ENCODE measurements at places on chromosomes 11 and 22. TPM values are rescaled to one million over a fixed set of nuclear protein-coding genes. Genes with fewer than 3 reads are reported as not detected.
A peak's percentile ranks its signal among the peaks of the same experiment; 100 is the strongest.

GRCh38 chr11:8032122-8032521 is 45.0 kb downstream of the EIF3F start:
- DNase-seq, result no peak

The ARSA gene
- 53.0 TPM for total RNA-seq

The GRAMD4 gene
- total RNA-seq, result 58.2 TPM

The NRGN gene
- 17.9 TPM for total RNA-seq

The KCNJ1 gene
- 175 TPM for total RNA-seq

DNA sequence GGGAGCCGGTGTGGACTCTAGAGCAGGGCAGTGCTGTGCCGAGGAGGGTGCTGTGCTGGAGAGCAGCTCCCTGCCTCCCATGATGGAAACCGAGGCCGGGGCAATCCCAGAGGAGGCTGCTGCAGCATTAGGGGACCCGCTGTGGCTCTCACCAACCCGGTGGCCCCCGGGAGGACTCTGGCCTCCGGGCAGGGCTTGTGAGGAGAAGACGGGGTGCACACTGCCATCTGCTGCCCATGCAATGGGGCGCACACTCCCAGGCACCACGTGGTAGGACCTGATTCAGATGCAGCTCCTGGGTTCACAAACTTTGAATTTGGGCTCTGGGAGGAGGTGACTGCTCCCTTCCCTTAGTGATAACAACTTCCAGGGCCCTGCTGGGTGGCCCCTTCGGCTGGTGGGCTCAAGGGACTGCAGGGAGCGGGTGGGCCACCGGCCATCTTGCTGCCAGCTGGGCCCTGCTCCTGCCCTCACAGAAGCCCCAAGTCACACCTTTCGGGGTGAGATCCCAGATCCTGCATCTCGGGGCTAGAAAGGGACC is 93.8 kb upstream of the FGF3 start:
- DNase-seq, result no peak

The GUCY1A2 gene
- total RNA-seq, result 16.1 TPM

DNA sequence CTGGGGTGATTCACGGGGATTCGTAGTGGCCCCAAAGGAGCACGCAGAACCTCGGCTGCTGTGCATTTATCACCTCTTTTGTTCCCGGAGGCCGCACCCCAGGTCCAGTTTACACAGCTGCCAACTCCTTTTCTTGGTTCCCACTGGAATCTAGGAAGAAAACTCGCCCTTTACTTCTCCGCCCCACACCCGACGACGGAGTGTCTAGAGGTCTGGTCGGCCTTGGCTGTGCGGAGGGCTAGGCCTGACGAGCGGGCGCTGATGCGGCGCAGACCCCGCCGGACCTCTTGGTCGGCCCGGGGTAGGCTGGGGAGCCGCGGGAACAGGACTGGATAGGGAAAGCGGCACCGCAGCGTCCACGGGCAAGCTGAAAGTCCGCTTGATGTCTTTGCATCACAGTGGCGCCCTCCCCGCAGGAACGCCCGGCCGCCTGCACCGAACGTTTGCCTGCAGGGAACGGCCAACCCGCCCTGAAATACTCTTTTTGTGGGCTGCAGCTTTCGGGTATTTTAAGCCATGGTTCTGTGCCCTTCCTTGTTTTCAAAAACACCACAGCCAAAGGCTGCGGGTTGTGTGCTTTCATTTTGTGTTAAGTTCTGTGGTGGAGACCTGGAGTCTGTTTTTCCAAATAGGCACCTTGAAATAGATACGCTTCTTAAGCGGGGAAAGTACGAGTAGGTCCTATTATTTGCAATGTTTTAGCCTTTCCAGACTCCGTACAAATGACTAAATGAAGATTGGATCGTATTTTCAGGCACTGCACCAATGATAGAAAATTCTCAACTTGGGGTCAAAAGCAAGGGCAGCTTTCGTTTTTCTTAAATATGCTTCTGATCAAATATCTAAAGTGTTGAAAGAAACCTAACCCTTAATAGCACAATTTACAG is 829 bp upstream of the ZBED5 start:
- peak; percentile 78 for DNase-seq

DNA sequence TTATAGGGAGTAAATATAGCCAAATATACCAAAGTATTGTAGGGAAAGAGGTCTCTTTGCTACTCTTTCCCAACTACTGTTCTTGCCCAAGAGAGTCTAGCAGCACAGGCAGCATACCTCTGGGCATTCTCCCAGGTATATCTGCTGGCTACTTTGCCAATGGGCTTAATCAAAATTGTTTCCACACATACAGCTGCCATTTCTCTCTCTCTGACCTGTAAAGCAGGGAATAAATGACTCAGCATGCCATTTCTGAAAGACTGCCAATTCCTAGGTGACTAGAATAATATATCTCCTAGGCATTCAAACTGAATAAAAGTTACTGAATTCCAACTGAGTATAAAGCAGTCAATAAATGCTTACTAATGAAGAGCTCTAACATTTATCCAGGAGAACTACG is 44.6 kb downstream of the RDX start:
- DNase-seq, result no peak

GRCh38 chr11:90434858-90435257 is 212.0 kb upstream of the CHORDC1 start:
- peak; percentile 13 for DNase-seq

The CCDC116 gene
- 0.22 TPM for total RNA-seq

DNA sequence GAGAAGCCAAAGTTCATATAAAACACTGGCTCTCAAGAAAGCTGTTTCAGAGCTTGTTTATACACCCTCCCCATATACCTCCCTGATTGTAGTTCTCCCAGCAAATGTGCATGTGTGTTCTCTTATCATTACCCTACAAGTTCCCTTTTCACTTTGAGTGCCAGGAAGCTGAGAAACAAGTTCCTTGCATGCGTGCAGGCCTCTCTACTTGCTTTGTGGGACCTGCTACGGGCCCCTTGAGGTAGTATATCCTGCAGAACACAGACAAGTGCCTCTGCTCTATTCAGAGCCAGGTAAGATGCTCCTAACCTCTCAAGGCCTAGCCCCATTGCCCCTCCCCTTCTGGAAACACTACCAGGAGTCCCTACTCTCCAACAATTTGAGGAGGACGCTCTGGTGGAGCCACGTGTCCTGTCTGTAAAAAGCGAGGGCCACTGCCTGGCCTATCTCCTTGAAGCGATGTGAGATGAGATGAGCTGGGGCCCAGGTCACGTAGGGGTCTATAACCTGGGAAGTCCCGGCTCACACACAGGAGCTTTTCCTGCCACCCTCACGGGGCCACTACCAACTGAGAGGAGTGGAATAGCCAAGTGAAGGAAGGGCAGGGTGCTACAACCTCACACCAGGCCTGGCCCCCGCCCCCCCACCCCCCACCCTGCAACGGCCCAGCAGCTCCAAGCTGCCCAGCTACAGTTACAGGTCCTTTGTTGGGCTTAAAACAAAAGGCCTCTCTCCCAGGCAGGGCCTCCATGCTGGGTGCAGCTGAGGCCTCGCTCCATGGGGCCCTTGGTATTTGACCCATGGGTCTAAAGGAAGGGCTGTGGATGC is 2.6 kb upstream of the ATP5MGL start:
- no peak for DNase-seq

DNA sequence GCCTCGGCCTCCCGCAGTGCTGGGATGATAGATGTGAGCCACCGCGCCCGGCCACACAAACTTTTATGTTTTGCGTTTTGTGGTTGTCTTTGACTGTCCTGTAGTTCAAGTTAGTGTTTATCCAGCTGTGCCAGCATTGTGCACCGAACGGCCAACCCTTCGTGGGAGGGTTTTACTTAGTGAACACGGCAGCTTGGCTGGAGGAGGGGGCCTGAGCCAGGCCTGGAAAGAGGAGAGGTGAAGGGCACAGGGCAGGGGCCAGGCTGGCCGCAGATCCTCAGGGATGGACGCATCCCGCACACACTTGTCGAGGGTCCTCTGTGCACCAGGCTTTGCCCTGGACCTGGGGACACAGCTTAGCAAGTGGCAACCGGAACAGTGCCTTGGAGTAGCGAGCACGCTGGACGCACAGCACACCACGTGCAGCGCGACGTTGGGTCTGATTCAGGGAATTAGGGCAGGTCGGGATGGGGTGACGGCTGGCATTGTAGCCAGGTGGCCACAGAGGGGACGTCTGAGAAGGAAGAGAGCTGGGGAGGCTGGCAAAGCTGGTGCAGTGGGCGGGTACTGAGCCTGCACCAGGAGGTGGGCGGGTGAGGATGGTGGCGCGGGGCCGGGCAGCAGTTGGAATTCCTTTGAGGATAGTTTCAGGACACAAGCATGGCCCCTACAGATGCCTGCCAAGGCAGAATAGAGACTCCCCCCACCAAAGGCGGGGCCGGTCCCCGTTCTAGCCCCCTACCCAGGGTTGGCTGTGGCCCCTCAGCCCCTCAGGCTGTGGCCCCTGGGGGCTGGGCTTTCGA is 13.4 kb downstream of the EPS8L2 start:
- no peak for DNase-seq

- DNase-seq, result no peak
These were observed 75.2 kb downstream of the EIF3M start for GRCh38 chr11:32658639-32659406.

DNA sequence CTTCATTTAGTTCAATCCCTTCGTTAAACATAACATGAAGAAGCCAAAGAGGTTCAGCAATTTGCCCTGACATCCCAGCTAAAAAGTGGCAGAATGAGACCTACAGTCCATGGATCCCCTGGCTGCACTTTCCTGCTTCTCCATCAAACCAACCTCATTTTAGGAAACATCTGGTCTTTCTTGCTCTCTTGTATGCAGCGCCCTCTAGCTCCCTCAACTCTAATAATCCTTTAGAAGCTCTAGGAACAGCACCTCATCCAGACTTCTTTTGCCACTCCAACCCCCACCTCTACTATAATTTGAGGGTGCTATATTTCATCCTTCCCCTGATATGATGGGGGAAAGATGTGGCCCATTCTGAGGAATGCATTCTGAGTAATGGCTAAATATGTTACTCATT is 7.4 kb downstream of the CNTF start:
- DNase-seq, result no peak

The MS4A6A gene
- 145 TPM for total RNA-seq

DNA sequence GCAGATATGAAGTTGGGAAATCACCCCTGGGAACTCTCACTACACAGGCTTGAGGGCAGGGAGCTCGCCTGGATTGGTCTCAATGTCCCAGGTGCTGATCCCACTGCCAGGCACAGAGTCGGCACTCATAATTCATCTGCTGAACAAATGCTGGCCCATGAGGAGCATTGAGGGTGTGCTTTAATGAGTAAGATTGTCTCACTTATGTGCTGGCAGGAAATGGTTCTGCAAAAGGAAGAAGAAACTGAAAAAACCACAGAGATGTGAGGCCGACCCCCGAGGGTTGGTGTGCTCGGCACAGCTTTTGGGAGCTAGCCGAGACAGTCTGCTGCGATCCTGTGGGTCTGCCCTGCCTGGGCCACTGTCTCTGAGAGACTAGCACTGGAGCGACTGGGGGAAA is 9.4 kb downstream of the PLAAT2 start:
- no peak for DNase-seq

The HTR3A gene
- total RNA-seq, result 1.1 TPM

- no peak for DNase-seq
These were observed 24.6 kb upstream of the LMO1 start for GRCh38 chr11:8288166-8288772.

DNA sequence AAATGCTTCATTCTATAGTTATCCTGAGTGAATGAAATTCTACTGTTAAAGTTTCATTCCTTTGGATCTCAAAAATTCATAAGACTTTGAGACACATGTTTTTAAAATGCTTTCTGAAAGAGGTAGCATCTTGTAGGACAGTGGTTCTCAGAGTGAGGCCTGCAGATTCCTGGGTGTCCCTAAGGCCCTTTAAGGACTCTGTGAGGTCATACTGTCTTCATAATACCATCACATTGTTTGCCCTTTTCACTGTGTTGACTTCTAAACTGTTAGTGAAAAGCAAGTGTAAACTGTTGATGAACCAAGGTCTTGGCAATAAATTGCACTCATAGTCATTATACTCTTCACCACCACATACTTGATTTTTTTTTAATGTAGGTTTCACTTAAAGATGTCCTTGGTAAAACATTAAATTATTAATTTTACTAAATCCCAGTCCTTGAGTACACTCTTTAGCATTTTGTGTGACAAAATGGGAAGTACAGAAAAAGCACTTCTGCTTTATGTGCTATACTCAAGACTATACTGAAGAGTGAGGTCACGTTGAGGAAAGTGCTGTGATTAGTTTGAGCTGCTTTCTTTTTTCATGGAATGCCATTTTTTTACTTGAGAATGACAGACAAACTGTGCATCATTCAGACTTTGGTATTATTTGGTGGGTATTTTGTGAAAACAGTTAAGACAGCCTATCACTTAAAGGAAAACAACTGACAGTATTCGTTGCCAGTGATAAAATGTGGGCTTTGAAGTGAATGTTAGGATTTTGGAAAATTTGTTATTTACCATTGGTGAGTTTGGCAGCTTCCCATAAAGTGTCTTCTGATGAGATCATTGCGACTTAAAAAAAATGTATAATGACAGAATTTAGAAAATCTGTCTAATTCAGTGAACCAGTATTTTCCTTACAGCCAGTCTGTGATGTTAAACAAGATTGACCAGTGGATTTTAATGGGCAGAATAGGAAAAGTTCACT is 61.1 kb downstream of the SPECC1L start:
- no peak for DNase-seq

GRCh38 chr11:113690619-113691569 is 15.2 kb downstream of the TMPRSS5 start:
- DNase-seq, result no peak

DNA sequence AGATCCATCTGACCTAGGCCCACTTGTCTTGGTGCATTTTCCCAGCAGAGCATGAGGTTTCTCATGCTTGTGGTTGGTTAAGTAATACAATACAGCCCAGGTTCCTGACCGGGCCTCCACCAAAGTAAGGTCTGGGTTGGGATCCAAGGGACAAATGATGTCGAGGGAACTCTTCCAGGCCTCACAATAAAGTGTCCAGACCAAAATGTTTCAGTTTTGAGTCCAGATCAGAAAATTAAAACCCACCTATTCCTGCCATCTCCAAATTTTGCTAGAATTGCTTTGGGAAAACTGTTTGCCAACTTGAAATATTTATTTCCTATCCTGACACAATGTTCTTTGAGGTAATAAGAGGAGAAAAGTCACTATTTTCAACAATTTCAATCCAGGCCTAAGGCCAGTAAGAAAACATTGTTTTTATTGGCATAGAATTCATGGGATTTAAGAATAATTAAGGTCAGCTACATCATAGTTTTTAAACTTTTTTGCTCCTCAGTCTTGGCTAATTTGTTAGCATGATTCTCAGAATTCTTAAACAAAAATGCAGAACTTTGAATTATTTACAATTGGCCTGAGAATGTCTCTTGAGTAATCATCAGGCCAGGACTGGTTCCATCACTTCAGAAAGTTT is 51.4 kb downstream of the ME3 start:
- DNase-seq, result no peak

- DNase-seq, result no peak
These were observed 452 bp downstream of the MACROD1 start for GRCh38 chr11:64165481-64165841.

DNA sequence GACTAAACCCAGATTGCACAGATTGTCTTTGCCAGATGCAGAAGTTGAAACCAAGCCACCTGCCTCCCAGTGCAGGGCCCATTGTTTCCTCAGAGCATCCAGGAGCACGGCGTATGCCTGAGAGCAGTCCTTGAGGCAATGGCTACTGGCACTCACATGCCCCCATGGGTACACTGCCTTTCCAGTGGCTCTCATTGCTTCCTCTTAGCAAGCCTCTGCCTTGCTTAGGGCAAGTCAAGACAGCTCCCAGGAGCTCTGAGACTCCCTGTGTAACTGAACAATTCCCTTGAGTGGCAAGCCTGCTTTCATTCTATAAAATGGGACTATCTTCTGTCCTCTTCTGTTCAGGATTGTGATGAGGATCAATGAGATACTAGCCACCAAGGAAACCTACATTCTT is 4.1 kb downstream of the SYTL2 start:
- no peak for DNase-seq

Measured in kidney (tissue), 22 donors.